ENCODE measurements at places on chromosomes 5 and 9.
A peak's percentile ranks its signal among the peaks of the same experiment; 100 is the strongest.

DNA sequence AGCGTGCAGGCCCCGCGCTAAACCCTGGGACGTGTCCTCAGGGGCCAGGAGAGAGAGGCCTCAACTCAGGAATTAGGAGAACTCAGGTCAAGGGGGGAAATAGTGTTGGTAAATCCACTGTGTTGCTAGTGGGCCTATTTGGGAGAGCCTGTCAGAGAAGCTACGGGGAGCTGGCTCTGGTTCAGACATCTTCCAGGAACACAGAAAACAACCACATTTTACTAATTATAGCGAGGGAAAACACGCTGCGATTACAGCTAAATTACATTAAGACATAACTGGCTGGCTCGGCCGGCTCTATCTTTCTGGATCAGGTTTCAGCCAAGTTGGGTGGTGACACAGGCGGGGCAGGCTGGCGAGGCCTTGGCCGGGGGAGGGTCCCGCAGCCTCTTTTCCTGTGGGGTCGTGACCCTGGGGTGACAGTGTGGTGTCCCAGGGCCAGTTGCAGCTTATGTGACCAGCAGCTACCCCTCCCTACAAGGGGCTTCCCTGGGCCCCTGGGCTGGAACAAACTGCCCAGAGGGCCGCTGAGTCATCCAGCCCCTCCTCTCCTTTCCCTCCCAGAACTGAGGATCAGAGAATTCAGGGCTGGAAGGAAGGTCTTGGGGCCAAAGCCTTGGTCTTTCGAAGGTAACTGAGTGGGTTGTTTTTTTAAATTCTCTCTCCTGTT lies 75.1 kb downstream of the FGF18 start:
- DNase-seq = peak; percentile 80

DNA sequence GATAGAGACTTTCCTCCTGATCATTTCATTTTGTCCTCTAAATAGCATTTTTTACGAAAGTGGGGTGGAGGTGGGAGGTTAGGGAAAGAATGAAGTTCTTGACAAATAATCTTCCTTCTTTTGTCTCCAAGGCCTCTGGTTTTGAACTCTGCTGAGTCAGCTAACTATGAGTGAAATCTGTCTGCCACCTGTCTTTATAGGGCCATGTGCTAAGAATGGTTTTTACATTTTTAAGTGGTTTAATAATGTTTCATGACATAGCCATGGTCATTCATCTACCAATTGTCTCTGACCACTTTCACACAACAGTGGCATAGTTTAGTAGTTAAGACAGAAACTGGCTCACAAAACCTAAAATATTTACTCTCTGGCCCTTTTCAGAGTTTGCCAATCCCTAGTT lies 7.6 kb downstream of the MAN2A1 start:
- no peak for DNase-seq

GRCh38 chr5:77140350-77140749 lies 53.3 kb upstream of the ZBED3 start:
- DNase-seq = no peak

- DNase-seq = no peak
Measured at GRCh38 chr5:6291961-6292360, 86.4 kb downstream of the MED10 start.

DNA sequence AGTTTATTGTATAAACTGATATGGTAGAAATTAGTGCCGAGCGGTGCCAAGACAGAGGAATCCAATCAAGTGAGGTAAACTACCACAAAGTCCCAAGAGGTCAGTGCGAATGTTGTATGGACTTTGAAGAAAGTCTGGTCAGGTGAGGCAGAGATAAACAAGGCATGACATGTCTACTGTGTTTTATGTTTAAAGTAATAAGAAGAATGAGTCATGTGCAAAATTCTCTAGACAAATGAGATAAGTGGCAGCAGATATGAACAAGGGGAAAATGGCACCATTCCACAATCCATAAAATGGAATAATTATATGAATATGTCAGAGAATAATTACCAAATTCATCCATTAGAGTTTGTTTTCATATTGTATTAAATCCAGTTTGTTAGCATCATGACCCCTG lies 364.1 kb upstream of the CCNH start:
- DNase-seq = no peak

- DNase-seq = no peak
Measured at GRCh38 chr9:113219969-113220368, 1.1 kb downstream of the FKBP15 start.

DNA sequence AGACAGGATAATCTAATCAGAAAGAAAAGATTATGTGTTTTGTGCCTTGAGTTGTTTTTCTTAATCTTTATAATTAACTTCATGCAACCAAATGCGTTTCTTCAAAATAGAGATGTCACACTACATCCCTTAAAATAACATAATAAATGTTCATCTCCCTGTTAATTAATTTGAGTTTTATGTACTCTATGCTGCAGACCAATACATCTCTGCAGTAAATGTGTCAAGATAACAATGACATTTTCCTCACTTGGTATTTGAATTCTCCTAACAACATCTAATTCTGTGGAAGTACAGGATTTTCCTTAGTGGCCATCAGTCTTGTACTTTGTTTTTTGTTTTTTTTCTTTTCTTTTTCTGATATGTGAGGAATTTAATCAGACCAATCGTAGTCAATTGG lies 279.2 kb upstream of the TYRP1 start:
- DNase-seq = no peak

- DNase-seq = no peak
Measured at GRCh38 chr9:92642564-92642963, 27.4 kb downstream of the IPPK start.

DNA sequence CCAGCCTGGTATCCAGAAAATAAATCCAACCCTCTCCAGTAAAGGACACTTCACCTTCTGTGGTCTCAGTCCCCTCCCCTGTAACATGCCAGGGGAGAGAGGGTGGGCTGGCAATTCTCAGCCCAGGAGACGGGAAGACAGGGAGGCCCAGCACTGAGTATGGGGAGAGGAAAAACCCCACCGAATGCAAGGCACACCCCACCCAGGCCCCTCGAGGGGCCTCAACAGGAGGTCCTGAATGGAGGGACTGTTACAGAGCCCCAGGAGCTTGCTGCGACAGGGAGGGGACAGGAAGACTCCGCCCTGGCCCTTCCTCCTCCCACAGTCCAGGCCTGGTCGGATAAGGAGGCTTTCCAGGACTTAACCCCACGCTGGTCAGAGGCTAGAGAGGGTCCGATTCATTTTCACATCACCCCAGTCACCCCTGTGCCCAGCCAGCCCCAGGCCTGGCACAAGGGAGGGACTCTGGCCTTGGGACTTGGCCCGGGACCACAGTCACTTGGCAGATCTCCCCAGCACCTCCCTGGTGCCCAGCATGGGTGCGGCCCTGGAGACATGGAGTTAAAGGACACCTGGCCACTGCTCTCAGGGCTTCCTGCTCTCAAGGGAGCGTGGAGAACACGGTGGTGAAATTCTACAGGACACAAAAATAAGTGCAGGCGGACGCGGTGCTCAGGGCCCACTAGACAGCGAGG lies 44.9 kb upstream of the STXBP1 start:
- peak; percentile 66 for DNase-seq

DNA sequence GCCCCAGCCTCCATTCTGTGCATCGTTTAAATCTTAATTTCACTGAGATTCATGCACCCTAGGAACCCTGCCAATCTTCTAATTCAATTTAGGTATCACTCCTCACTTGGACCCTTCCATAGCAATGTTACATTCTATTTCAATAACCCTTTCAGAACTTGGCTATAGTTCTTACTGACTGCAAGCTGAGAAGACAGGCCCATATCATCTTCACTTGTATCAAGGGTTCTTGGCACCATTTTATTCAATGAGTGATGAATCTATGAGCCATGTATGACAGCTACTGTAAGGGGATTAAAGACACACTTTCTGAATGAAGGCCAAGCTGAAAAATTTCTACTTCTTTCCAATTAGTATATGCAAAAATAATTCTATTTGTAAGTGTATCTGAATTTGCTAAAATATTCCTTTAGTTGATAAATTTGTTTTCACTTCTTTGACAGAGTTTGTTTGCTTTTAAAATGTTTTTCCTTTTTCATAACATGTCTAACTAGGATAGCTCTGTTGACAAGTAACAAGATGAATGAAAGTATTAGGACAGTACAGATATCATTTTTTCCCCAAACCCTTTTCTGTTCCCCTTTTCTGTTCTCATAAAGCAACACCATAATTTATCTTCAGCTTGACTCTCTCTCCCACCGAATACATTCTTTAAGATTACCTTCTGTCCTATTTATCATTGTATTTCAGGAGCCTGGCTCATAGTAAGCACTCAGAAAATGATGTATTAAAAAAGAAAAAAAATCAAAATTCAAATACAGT lies 9.6 kb downstream of the ITGA2 start:
- DNase-seq = no peak

GRCh38 chr5:134148316-134148715 lies 28.4 kb downstream of the SKP1 start:
- DNase-seq = no peak

DNA sequence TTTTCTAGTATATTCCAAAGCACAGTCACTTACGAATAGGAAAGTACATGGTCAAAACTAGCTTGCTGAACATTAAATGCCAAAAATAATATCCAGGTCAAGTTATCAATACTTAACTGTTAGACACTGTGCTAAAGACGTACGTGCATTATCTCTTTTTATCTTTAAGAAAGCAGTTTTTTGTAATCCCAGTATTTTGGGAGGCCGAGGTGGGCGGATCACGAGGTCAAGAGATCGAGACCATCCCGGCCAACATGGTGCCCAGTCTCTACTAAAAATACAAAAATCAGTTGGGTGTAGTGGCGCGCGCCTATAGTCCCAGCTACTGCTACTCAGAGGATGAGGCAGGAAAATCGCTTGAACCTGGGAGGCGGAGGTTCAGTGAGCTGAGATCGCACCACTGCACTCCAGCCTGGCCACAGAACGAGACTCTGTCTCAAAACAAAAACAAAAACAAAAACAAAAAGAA lies 2.7 kb upstream of the HSPA5 start:
- DNase-seq = no peak

DNA sequence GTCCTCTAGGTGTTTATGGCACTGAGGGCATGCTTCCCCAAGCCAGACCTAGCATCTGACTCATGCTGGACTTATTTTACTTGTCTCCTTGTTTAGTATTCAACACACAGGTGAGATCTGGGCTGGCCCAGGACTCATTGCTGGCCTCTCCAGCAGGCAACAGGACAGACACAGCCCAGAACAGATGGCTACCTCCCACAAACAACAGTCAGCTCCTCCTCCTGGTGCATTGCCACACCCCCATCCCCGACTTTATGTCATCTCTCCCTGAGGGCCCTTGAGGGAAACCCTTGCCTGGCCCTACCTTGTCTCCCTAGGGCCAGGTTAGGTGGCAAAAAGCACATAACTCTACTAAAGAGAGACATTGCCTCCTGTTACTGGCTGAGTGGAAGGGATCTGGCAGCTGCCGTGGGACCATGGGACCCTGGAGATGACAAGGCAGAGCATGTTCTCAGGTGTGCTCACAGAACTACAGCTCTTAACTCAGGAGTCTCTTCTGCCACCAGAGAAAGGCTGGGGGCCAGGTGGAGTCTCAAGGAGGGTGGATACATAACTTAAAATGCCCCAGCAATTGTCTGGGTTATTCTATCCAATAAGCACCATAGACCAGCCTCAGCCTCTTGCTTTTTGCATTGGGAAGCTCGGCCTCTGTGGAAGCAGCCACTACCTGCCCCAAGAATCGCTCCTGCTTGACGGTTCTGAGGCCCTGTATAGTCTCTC lies 2.3 kb downstream of the ACSL6 start:
- DNase-seq = no peak

DNA sequence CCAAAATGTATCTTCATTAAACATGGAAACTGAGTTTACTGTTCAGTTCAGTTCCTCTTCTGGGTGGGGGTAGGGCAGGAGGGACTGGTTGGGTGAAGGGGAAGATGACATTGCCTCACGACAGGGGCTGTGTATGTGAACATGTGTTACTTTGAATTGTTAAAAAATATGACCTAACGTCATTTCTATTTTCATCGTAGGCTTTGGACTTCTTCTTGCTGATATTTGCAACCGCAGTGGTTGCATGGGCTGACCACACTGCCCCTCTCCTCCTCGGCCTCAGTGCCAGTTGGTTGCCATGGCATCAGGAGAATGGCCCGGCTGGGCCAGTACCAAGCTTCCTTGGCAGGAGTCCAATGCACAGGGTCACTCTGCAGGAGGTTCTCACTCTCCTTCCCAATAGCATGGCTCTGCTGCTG lies 41.5 kb downstream of the HACD4 start:
- DNase-seq = peak; percentile 21

DNA sequence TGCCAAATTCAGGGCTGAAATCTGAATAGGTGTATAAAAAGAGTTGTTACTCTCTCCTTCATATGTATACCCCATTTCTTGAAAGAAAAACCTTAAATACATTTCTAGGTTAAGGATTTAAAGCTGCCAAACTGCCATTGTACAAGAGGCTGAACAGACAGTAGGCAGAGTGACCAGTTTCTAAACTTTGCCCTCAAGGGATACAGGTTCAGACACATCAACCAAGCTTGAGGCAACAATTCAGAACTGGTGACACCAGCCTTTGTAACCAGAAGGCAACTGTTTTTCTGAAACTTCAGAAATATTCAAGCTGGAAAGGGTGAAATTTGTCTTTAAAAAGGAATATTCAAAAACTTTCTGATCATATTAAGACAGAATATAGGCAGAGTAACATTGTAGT lies 47.5 kb downstream of the FAM114A2 start:
- no peak for DNase-seq

DNA sequence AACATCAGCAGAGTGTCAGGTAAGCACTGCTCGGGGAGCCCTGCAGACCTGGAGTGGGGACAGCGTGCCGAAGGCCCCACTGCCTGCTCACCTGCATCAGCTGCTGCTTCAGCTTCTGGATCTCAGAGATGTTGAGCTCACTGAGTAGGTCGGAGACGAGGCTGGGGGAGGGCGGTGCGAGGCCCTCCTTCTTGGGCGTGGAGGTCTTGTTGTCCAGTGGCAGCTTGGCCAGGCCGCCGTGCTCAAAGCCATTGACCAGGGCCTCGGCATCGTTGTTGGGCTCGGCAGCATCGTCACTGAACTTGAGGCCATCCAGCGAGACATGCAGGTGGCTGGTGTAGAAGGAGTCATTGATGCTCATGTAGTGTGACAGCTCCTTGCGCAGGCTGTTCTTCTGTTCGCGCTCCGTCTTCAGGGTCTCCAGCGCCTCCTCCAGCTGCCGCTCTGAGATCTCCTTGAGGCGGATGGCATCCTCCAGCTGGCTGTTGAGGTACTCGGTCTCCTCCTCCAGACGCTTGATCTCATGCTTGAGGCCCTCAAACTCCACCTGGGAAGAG lies 44.3 kb downstream of the BICD2 start:
- no peak for DNase-seq

DNA sequence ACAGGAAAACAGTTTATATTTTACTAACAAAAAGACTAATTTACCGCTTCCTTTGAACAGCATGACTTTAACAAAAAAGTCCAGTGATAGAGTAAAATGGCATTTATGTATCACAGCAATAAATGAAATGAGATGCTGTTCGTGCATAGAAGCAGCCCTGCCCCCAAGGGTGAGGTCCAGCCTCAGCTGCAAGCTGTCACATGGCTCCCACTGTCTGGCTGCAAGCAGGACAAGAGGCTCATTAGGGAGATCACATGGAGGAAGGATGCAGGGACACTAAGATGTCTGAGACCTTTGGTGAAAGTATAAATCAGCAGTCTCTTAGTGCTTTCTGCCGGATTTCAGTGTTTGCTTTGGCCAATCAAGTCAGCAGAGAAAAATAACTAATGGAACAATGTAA lies 23.0 kb downstream of the GDNF start:
- no peak for DNase-seq

Data from testis (tissue), 5 donors.